ENCODE measurements at places on chromosomes 16 and 17.

DNA sequence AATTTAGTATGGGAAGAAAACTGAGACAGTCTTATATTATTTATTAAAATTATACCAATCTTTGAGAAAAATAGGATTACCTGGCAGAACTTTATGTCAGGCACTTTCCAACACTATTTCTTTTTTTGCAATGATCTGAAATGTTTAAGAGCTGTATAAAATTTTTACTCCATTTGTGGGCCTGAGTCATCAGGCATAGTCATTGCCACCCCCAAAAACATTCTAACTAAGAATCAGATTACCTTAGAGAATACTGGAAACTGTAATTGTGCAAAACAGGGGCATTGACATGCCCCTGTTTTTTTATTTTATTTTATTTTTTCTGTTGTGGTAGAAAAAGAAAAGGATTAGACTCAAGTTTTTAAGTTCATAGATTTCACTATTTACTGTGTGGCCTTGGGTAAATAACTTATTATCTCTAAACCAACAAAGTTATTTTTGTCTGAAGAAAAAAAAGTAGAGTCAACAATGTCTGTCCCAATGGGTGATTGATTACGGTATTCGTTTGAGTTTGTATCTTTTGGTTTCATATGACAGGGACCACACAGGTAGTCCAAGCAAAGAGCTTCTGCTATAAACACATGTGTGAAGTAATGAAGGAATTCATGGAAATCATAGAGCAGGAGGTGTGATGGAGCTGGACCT is 24.6 kb downstream of the VAT1L start:
- DNase-seq: no peak

- DNase-seq: no peak
These were observed 4.6 kb upstream of the MPP2 start for GRCh38 chr17:43911904-43912303.

DNA sequence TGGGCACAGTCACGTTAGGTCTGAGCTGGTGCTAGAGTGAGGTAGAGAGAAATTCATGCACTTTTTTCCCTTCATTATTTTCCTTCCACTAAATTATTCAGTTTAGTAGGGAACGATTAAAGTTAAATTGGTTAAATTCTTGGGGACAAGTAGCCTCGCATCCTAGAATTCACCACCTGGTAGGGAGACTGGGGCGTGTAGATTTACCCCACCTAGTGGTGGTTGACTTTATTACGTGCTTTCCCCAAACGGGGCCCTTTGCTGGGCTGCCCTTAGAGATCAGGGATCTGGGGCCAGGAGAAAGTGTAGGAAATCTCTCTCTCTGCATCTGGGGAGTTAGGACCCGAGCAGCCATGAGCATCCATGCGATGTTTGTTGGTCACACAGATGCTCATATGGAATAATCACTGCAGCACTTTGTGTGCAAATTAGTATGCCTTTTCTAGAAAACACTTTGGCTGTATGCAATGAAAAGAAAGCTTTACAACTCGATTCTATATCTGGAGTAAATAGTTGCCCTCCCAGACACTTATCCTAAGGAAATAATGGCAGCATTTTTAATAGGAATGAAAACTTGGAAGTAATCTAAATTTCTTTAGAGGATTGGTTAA is 107.0 kb downstream of the PLCG2 start:
- no peak for DNase-seq

GRCh38 chr16:51431517-51432241 is 280.6 kb upstream of the SALL1 start:
- no peak for DNase-seq

GRCh38 chr17:48597778-48598631 is 4.4 kb upstream of the HOXB5 start:
- DNase-seq: no peak

- no peak for DNase-seq
These were observed 624 bp downstream of the G6PC3 start for GRCh38 chr17:44071198-44071520.

GRCh38 chr17:56030009-56030624 is 123.2 kb upstream of the ANKFN1 start:
- DNase-seq: no peak

DNA sequence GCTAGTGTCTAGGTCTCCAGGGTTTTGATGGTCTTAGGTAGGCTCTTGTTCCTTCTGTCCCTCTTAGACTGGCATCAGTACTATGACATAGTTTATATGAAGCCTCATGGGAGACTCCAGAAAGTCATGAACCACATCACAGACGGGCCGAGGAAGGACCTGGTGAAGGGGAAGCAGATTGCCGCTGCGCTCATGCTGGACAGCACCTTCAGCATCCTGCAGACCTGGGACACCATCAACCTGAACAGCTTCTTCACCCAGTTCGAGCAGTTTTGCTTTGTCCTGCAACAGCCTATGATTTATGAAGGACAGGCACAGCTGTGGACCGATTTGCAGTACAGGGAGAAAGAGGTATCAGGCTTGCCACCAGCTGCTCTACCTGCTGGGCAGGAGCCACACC is 34.0 kb downstream of the RNF213 start:
- no peak for DNase-seq

DNA sequence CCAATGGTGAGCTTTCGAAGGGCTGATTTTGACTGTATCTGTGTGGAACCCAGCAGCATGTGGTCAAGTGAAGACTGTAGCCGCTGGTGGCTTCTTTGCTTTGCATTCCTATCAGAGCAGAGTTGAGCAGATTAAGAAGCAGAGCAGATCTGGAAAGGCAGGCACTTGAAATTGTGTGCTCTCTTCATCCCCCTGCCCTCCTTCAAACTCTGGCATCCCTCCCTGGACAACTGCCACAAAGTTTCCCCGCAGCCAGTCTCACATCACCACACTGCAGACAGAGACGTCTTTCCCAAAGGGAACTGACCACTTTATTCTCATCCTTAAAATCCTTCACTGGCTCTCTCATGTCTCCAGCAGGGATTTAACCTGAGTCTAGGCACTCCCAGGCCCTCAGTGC is 237.1 kb upstream of the DYNLRB2 start:
- no peak for DNase-seq

- no peak for DNase-seq
These were observed 93.9 kb upstream of the FA2H start for GRCh38 chr16:74868501-74868900.

- DNase-seq: no peak
These were observed 17.3 kb downstream of the KANSL1 start for GRCh38 chr17:46175891-46176290.

- DNase-seq: peak; percentile 63
These were observed 119.0 kb downstream of the SNX29 start for GRCh38 chr16:12095275-12096156.

GRCh38 chr17:40447148-40447644 is 3.9 kb downstream of the IGFBP4 start:
- no peak for DNase-seq

DNA sequence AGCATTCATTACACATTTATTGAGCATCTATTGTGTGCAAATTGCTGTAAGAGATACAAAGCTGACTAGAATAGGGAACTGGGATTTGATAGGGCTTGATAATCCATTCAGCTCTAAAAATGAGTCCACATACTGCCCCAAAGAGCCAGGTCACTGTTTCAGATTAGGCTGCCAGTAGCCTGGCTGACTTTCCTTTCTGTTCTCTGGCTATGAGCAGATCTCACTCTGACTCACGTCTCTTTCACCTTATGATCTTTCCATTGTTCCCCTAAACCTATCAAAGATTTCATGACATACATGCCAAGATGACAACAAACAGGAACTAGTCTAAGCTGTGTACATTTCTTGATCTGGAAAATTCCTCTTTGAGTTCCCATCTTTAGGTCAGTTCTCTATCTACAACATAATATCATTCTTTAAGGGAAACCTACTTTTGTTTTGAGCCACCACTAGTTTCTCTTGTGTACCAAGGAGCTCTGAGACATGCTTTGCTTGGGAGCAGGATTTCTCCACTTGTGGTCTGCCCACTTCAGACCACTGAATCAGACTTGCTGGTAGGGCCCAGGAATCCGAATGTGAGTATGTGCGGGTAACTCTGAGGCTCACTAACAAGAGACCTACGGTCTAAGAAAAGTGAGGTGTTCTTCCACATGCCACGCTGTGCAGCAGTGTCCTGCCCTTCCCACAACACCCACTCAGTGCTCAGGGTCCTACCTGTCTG is 40.9 kb upstream of the ICAM2 start:
- no peak for DNase-seq

- no peak for DNase-seq
These were observed 11.1 kb downstream of the NLRC5 start for GRCh38 chr16:57000271-57001025.

GRCh38 chr16:61834082-61834481 is 202.2 kb downstream of the CDH8 start:
- DNase-seq: no peak

DNA sequence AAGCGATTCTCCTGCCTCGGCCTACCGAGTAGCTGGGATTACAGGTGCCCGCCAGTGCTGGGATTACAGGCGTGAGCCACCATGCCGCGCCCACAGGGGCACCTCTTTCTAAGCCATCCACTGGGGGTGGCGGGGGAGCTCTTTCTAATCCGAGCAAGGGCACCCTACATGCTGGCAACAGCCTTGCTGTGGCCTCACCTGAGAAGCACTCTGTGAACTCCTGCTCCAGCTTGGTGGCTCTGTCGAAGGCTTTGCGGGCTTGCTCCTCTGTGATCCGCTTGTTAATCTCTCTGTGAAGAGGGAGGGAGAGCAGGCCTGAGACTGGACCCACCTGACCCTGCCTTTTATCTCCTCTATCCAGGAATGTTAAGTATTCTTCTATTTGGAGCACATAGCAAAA is 11.9 kb upstream of the ASGR1 start:
- no peak for DNase-seq

DNA sequence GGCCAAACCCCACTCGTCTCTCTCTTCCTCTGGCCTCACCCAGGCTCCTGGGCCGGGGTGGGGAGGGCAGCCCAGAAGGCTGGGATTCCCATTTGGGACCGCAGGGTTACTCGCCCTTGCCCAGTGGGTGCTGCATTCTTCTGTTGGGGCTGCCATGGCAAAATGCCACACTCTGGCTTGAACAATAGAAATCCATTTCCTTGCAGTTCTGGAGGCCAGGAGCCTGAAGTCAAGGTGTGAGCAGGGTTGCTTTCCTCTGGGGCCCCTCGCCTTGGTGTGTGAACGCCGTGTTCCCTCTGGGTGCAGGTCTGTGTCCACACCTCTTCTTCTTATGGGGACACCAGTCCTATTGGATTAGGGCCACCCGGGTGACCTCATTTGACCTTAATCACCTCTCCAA is 105.8 kb upstream of the GSE1 start:
- DNase-seq: no peak

- DNase-seq: no peak
These were observed 11.6 kb downstream of the FLOT2 start for GRCh38 chr17:28885951-28886350.

- no peak for DNase-seq
These were observed 9.8 kb downstream of the OTOP3 start for GRCh38 chr17:74945543-74945942.
